ENCODE measurements at places on chromosomes 6 and 20.

GRCh38 chr6:108760126-108761050 is 87.8 kb upstream of the ARMC2 start:
- DNase-seq = peak; percentile 50

DNA sequence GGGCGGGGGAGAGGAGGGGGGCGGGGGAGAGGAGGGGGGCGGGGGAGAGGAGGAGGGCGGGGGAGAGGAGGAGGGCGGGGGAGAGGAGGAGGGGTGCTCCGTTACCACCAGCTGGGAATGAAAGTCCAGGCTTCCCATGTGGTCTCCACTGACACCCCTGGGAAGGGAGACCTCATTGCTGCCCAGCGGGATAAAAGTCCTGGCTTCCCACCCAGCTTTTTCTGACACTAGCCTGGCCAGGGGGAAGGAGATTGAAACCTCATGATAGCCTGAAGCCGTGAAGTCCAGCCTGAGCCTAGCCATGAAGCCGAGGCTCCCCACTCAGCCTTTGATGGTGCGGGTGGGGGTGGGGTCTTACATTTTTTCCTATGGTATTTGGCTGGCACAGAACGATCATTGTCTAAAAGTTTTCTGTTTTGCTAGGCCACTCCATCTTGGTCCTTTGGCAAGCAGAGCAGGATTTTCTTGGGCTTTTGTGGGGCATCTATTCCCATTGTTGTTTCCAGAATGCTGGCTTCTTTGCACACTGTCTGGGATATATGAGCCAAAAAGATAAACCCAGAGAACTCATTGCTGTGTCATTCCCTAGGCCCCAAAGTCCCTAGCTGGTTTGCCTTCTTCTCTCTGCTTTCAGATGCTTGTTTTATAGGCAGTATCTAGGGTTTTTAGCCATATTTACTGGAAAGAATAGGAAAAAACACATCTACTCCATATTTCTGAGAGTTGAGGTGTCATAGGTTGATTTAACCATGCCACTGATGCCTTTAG is 67.9 kb upstream of the RNF24 start:
- no peak for DNase-seq

DNA sequence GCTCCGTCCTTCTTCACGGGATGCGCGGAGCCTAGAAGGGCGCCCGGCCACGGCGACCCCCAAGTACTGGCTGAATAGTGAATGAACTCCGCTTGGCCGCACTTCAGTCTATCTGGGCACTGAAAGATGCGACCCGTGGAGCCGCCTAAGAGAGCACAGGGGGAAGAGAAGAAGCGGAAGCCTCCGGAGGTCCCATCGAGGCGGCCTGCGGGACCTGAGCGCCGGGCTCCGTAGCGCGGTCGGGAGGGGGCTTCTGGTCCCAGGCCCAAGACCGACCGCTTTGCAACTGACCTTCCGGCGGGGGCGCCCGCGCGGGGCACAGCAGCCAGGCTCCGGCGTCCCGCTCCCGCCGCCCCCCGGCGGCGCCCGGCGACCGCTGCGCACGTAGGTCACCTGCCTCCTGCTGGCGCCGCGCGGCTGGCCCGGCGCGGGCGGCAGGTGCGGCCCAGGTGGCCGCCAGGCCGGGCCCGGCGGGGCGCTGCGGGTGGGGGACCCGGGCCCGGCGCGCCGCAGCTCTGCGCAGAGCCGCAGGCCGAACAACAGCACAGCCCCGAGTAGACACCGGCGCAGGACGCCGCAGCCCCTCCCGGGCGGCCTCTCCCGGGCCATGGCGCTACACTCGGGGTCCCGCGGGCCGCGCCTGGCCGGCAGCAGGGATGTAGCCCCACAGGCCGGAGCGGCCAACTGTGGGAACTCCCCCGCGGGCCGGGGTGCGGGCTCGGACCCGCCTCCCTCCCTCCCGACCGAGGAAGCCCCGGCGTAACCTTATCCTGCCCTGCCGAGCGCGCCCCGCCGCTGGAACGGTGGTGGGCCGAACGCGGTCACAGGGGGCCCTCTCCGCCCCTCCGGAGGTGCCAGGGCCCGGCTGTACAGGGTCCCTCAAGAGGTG is at the start of gene METTL24:
Gene METTL24, minus strand, starts transcription at position 686 of the 889 bp plus-strand sequence. Its CDS starts 77 bp downstream, at position 609.
- peak; percentile 37 for DNase-seq

- no peak for DNase-seq
Measured at GRCh38 chr6:15550546-15551123, 112.2 kb downstream of the DTNBP1 start.

- DNase-seq = no peak
Measured at GRCh38 chr6:13624871-13625288, 9.7 kb downstream of the NOL7 start.

DNA sequence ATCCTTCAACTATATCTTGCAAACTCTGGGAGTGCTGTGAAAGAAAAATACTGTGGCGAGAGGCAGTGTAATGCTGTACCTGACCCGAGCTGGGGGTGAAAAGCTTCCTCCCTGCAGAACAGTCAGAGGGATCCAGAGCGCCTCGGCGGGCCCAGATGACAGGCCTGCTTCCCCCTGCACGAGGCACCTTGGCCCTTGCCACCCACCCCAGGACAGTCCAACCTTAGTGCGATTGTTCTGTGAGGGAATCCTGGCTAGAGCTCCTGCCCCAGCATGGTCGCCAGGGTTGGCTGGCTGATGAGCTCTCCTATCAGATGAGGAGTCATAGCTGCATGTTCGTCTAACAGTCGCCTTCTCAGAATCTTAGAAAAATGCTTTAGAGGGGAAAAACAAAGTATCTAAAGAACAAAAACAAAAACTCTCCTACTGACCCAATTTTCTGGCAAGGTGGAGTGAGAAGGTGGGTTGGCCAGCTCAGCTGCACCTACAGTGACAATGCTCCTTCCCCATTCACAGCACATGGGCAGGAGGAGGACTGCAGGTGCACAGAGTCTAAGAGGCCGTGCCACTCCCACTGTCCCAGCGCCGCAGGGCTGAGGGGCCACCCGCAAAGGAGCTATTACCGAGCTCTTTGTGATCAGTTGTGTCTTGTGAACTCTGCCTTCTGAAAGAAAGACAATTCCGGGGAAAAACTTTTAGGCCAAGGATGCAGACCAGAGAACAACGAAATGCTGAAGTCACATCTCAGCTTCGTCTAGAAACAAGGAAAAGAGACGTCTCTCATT is 28.6 kb upstream of the GPR6 start:
- DNase-seq = no peak

DNA sequence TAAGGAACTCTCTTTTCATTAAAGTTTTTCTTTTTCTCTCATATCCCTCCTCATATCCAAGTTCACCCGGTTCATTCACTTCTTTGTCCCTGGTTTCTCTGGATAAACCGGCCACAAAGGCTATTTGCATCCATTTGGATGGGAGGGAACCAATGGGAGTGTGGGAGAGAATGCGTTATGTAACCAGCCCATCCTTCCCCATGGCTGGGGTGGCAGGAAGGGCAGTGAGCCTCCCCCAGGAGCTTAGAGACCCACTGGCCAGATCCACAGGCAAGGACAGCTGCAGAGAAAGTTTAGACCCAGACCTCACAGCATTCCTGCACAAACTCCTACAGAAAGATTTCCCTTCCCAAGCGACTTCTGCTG is 10.7 kb downstream of the CASS4 start:
- DNase-seq = no peak

- DNase-seq = no peak
Measured at GRCh38 chr6:108735310-108736001, 112.8 kb upstream of the ARMC2 start.

DNA sequence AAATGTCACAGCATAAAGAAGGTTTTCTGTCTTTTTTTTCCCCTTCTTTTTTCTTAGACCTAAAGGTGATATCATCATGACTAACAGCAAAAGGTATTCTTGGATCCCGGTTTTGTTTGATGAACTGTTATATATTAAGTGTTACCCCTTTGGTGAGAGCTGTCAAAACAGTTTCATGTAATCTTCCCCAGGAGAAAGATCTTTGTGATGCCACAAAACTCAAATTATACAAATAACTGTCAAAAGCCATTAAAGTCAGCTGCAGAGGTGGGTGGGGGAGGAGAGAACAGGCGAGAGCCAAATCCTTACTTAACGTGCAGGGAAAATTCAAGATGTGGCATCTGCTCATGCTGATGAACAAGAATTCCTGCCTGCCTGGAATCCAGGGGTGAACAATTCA is 258.2 kb downstream of the BMP7 start:
- DNase-seq = no peak

GRCh38 chr6:142238881-142239280 is 62.9 kb upstream of the ADGRG6 start:
- DNase-seq = no peak

GRCh38 chr20:3146732-3147341 is 12.8 kb downstream of the FASTKD5 start:
- no peak for DNase-seq

GRCh38 chr20:34364223-34364506 is 1.1 kb downstream of the ITCH start:
- DNase-seq = no peak

- no peak for DNase-seq
Measured at GRCh38 chr6:41370488-41371111, 35.2 kb downstream of the NCR2 start.

DNA sequence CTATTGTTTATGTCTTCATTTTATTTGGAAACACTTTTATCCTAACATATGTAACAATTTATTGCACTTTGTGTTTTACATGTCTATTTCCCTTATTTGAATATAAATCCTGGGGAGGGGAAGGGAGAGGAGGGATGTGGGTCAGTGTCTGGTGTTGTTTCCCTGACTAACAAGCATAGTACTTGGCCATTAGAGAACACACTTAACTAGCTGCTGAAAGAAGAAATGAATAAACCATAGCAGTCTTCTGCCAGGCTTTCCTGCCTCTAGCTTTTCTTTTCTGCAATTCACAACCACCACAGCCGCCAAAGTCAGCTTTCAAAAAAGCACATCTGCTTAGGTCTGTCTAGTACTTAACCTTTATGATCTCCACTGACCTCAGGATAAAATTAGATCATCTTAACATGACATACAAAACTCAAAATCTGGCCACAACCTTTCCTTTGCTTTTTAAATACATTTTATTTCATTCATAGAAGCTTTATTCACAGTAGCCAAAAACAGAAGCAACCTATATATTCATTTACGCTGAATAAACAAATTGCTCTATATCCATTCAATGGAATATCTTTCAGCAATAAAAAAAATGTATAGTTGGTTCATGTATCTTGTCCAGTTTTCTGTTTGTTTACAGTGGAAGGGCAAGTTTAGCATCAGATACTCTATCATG is 16.3 kb downstream of the PDSS2 start:
- DNase-seq = no peak

DNA sequence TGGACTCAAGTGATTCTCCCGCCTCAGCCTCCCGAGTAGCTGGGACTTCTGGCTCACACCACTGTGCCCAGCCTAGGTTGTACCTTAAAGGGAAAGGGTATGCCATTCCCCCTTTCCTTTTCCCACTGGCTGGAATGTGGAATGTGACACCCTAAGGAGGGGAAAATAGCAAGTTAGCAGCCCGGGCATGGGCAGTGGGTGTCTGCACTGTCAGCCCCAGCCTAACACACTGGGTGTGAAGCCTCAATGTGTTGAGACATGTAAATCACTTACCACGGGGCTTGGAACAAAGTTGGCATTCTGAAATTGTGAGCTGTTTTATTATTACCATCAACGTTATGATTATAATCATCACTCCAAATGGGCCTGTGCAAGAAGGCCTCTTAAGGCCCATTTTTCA is 80.8 kb upstream of the PTPN1 start:
- no peak for DNase-seq

DNA sequence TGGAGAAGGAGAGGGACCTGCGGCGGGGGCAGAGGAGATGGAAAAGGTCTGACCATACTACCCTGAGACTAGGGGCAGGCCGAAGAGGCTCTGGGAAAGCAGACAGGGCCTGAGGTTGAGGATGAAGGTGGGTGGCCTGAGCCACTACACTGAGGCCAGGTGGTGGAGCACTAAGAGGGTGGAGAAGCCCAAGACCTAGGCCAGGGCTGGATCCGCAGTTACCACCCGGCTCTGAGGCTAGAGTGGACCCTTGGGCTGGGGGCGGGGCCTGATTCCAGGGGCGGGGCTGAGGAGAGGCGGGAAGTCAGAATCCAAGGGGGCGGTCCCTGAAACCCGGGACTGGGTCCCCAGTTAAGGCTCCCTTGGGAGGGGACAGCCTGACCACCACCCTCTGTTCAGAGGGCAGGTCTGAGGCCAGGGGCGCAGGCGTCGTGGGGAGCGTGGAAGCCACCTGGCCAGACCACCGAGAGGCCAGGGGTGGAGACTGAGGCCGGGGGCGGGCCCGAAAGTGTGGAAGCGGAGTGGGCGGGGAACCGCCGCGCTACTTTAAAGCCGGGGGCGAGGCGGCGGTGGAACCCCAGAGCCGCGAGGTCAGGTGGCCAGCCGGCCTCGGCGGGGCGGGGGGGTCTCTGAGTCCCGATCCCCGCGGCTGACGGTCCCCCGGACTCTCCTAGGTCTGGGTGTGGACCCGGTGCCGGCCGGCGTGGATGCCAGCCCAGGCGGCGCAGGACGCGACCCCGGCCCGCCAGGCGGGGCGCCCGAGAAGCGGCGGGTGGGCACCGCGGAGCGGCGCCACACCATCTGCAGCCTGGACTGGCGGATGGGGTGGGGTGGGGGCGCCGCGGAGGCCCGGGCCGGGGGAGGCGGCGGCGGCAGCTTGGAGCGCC is 8.3 kb downstream of the CCM2L start:
- peak; percentile 71 for DNase-seq

DNA sequence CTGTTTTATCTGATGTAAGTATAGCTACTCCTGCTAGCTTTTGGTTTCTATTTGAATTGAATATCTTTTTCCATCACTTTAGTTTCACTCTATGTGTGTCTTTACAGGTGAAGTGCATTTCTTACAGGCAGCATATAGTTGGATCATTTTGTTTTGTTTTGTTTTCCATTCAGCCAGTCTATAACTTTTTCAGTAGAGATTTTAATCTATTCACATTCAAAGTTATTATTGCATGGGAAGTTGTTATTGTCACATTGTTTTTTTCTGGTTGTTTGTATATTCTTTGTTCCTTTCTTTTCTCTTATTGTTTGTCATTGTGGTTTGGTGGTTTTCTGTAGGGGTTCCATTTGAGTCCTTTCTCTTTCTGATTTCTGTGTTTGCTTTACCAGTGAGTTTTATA is 151.2 kb downstream of the PDE10A start:
- no peak for DNase-seq

- peak; percentile 83 for DNase-seq
Measured at GRCh38 chr6:27472182-27472616, 706 bp downstream of the ZNF184 start.

All from femur (tissue), 1 donor.